ENCODE measurements at places on chromosomes 1 and 21. TPM values are rescaled to one million over a fixed set of nuclear protein-coding genes. Genes with fewer than 3 reads are reported as not detected.

CCDC190 gene
- not detected for total RNA-seq

- peak; percentile 47 for DNase-seq
Measured at GRCh38 chr21:35220301-35220700, 171.2 kb upstream of the RUNX1 start.

DNA sequence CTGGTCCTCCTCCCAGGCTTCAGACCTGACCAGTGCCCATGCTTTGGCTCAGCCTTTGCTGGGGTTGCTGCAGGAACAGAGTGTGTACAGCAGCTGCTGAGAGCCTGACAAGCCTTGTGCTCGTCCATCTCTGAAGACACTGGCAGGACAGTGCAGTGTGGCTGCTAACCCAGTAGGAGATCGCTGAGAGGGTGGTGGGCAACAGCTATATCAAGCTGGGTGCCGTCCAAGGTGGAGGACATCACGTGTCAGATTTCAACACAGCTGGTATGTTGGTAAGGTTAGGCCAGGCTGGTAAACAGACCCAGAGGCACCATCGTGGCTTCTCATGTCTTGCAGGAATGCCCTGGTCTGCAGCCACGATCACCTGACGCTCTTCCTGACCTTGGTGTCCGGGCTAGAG, 17.9 kb upstream of the SLC25A34 start:
- DNase-seq = no peak

CLCA4 gene
- not detected for total RNA-seq

DLGAP3 gene
- 1.6 TPM for total RNA-seq

CAMK2N1 gene
- total RNA-seq = 17.5 TPM

DNA sequence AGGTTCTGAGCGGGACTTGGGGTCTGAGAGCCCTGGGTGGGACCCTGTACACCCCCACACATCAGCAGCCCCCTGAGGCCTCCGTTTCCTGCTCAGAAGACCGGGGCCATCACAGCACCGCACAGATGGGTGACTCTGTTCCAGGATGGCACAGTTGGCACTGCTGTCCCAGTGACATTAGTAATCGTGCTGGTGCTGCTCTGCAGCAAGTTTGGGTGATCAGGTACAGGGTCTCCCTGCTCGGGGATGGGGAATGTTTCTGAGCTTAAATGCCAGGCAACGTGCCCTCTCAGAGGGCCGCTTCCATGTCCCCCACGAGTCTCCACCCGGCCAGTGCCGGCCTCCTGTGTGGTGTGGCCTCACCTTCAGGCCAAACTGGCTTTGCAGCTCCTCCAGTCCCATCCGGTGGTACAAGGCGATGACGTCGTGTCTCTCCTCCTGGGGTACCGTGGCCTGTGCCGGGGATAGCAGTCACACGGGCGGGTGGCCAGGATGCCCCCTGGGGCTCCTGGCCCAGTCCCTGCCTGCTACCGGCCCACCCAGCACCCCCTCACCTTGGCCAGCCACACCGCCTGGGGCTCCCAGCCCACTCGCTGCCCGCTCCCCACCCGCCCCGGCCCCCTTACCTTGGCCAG, 17.1 kb downstream of the PRXL2B start:
- no peak for DNase-seq

SH2D1B gene
- not detected for total RNA-seq

SKI gene
- total RNA-seq = 66.2 TPM

DNA sequence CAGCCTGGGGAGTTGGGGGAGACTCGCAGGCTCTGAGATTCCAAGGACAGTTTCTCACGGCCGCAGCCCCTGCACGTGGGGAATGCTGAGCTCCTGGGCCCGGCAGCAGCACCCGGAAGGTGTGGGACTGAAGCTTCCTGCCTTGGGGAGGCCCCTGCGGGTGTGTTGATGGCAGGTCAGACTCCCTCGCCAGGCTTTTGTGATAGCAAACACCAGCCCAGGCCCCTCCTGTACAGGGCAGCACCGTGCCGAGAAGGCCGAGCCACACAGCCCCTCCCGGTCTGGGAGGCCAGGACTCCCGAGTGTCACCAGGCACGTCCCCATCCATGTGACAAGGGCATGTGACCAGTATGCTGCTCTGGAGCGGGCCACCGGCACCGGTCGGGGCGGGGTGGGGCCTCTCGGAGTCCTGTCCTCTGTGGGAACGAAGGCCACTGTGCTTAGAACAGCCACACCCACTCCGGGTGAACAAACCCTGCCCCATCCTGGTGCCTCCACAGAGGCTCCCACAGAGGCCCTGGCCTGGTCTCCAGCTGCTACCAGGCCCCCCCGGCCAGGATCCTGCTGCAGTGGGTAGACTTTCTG, 31.1 kb upstream of the ARHGEF16 start:
- DNase-seq = no peak

PPM1J gene
- 5.2 TPM for total RNA-seq

PPOX gene
- total RNA-seq = 17.0 TPM

- DNase-seq = peak; percentile 79
Measured at GRCh38 chr1:94801919-94802546, 18.1 kb upstream of the SLC44A3 start.

GRCh38 chr1:209497729-209498128, 85.8 kb upstream of the CAMK1G start:
- DNase-seq = no peak

SLC37A1 gene
- 6.9 TPM for total RNA-seq

DNA sequence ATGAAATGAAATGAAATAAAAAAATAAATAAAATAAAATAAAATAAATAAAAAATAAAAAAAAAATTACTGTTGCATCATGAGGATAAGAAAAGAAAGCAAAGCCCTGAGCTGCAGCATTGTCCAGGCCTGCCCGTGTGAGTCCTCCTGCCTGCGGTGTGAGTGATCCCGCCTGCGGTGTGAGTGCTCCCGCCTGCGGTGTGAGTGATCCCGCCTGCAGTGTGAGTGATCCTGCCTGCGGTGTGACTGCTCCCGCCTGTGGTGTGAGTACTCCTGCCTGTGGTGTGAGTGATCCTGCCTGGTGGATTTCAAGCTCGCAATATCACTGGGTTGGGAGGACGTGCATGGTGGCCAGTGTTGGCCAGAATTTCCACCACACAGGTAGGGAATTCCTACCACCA, 22.4 kb upstream of the PTTG1IP start:
- no peak for DNase-seq

SMPDL3B gene
- 2.2 TPM for total RNA-seq

FGGY gene
- total RNA-seq = 8.3 TPM

MAB21L3 gene
- 0.34 TPM for total RNA-seq

DNA sequence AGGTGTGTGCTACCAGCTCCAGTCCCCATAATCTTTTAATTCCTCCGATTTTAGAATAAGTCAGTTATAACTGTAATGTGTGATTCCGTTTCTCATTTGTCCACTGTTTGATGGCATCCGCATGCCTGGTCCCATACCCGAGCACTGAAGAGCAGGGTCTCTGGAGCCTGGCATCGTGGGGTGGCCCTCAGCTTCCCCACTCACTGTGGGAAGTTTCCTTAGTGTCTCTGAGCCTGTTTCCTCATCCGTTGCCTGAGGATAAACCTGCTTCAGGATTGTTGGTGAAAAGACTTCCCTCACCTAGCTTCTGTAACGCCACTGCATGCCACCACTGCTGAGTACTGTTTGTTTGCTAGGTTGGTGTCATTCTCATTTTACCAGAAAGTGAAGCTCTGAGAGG, 19.5 kb downstream of the PARK7 start:
- no peak for DNase-seq

- no peak for DNase-seq
Measured at GRCh38 chr21:42798106-42798505, 81.2 kb downstream of the WDR4 start.

GRCh38 chr1:117675907-117676430, 70.1 kb downstream of the TENT5C start:
- DNase-seq = no peak

- peak; percentile 59 for DNase-seq
Measured at GRCh38 chr21:16211339-16212303, 481.8 kb downstream of the USP25 start.

Data from astrocyte (in vitro differentiated cells and primary cell).